Femur (tissue), 1 donor: ENCODE measurements at places on chromosomes 4 and X.

DNA sequence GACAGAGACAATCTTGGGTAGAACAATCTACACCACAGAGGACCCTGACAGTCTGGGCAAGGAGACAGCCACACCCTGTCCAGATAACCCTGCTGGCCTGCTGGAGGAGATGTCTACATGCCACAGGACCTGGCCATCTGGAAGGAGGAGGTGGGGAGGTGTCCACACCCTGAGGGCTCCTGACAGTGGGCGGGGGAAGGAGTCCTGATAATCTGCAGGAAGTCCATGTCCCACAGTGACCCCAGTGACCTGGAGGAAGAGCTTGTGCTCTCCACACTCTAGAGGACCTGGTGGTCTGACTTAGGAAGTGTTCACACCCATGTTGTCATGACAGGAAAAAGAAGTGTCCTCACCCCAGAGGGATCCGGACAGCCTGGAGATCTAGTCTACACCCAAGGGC lies 5.5 kb downstream of the SUV39H1 start:
- no peak for DNase-seq

DNA sequence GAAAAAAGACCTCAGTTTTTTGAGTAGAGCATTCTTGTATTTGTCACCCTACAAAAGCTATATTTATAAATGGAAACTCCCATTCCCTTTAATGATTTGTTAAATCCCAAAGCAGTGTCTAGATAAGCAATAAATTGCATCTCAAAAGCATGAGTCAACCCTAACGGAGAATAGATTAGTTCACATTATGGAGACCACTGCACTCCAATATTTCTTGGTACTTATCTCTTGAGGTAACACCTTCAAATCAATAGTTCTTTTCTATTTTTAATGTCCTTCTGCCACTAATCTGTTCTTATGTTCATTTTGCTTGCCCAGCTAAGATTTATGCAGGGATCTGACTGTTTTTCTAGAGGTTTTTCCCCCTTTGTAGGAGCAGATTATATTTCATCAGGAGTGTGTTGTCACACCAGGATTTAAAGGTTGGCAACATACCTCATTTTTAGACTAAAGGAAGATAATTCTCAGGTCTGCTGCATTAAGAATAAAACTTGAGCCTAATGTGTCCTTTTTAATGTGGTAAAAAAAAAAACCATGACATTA lies 91.4 kb upstream of the ADGRG2 start:
- no peak for DNase-seq

DNA sequence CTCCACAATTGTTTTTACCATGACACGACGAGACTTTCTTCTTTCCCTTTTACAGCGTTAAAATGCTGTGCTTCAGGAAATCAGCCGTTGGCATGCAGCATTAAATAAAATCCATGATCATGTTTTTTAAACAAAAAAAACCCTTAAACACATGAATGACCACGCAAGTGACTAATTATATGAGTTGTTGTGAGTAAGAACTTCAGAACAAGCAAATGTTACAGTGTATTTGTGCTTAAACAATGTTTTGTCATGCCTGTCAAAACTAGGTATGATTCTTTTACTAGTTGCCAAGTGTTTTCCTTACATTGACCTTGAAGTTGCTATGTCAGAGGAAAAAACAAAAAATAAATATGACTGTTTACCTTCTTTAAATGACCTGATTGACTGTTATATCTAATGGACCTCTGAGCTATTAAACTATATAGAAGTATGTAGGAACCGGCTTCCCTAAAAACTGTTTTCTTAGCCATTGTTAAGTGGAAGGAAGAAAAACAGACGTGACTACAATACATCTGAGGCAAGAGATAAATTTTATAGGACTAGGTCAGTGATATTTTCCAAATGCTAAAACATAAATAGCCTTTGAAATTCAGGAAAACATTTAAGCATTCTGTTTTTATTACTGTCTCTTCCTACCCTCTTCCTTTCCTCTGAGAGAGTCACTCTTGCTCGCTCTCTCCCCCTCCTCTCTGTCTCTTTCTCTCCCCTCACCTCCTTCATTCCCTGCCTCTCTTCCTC lies 197.1 kb downstream of the PALLD start:
- no peak for DNase-seq

DNA sequence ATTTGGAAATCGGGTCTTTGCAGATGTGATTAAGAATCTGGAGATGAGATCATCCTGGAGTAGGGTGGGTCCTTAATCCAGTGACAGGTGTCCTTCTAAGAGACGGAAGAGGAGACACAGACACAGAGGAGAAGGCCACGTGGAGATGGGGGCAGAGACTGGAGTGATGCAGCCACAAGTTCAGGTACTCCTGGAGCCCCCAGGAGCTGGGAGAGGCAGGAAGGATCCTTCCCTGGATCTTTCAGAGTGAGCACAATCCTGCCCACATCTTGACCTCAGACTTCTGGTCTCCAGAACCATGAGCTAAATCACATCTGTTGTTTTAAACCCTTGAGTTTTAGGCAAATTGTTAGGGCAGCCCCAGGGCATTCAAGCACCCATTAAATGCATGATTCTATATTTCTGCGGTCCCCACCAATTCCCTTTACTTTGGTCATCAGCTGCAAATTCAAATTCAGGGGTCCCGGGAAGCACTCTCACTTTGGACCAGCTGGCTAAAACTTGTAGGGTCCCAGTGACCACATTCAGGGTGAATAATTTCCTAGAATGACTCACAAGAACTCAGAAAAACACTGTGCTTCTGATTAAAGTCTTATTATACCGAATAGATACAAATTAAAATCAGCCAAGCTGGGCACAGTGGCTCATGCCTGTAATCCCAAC lies 12.8 kb upstream of the AKAP17A start:
- DNase-seq, result no peak

DNA sequence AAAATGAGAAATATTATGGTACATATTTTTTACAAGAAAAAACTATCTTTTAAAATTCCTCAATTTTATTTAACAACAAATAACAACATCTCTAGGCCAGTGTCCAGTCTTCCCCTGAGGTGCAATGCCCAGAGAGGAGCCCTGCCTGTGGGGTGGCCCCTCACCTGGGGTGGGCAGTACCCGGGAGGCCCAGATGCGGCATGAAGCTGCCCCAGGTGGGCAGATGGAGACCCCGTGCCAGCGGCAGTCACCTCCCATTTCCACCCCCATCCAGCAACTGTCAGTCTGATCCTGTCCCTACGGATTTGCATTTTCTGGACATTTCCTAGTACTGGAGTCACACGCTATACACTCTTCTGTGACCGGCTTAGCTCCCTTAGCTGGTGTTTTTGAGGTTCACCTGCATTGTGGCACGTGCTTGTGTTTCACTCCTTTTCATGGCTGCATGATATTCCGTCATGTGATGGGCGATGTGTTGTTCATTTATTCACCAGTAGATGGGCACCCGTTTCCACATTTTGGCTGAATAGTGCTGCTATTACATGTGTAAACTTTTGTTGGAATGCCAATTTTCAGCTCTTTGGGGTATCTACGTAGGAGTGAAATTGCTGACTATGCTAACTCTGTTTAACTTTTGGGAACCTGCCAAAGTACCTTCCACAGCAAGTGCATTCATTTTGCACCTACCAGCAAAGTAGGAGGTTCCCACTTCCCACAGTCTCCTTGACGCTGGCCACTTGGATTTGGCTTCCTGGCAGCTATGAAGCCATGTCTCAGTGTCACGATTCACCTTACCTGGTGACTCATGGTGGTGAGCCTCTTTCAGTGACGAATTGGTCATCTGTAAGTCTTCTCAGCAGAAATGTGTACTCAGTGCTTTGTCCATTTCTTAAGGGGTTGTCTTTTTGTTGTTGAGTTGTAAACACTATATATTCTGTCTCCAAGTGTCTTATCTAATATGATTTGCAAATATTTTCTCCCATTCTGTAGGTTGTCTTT lies 11.7 kb upstream of the MAEA start:
- DNase-seq, result no peak

GRCh38 chr4:42371305-42372252 lies 25.7 kb upstream of the SHISA3 start:
- DNase-seq, result no peak

- no peak for DNase-seq
These were observed 277.1 kb upstream of the DIAPH2 start for GRCh38 chrX:96407501-96407900.

DNA sequence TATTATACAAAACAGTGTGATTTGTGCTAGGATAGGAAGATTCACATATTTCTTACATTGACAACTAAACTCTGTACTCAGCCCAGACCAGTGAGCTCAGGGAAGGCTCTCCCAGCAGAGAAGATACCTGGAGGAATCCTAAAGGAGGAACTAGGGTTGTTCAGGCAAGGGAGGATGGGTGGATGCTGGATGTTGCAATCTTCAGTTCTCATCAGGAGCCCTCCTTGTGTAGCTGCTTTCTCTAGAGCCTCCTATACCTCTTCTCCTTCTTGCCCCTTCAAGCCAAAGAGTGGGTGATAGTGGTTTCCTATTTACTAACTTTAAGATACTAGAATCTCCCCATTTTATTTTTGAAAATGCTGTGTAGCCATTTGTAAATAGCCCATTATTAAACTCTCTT lies 117.3 kb downstream of the NKX6-1 start:
- no peak for DNase-seq
